Endothelial cell of umbilical vein (primary cell): ENCODE measurements at places on chromosomes 16 and 17.
A peak's percentile ranks its signal among the peaks of the same experiment; 100 is the strongest.

DNA sequence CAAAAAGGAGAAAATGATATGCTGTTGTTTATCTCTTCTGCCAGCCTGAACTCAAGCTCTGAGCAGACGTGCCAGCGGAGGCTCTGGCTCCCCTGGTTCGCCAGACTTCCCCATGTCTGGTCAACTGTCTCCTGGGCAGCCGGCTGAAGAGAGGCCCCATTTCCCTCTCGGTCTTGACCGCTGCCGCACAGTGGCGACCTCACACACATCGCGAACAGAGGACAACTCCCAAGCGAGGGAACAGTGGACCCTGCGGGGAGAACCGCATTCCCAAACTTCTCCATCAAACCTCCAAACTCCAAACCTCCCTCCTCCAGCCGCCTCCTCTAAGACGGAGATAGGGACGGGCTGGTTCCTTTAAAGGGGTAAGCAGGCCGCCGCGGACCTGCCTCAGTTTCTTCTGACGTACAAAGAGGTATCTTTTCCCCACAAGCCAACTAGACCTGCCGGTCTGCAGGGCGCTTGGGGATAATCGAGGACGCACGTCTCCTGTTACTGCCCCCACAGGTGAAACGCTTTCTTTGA, 24.9 kb upstream of the RFFL start:
- H3K27ac ChIP-seq, result peak overlapping the region; percentile 69
- peaks cover 22% of the 10 kb centered on the region for H3K4me1 ChIP-seq
- H3K27me3 ChIP-seq, result no peaks in the 10 kb centered on the region
- DNase-seq, result peak; percentile 72

- no peaks in the 10 kb centered on the region for H3K36me3 ChIP-seq
- peaks cover 3% of the 10 kb centered on the region for H3K27me3 ChIP-seq
- no peak overlapping the region for H3K4me3 ChIP-seq
- no peak for DNase-seq
- H3K27ac ChIP-seq, result no peak overlapping the region
These were observed 47.5 kb upstream of the CCL2 start for GRCh38 chr17:34207572-34207971.

GRCh38 chr17:42657824-42658588, 1.1 kb upstream of the TUBG2 start:
- H3K27me3 ChIP-seq, result no peaks in the 10 kb centered on the region
- H3K4me3 ChIP-seq, result no peak overlapping the region
- no peak for DNase-seq
- no peaks in the 10 kb centered on the region for H3K36me3 ChIP-seq

GRCh38 chr16:88553739-88554138, 16.5 kb upstream of the ZC3H18 start:
- peaks cover 4% of the 10 kb centered on the region for H3K27me3 ChIP-seq
- no peak overlapping the region for H3K27ac ChIP-seq
- no peaks in the 10 kb centered on the region for H3K4me1 ChIP-seq
- DNase-seq, result no peak
- H3K4me3 ChIP-seq, result no peak overlapping the region

DNA sequence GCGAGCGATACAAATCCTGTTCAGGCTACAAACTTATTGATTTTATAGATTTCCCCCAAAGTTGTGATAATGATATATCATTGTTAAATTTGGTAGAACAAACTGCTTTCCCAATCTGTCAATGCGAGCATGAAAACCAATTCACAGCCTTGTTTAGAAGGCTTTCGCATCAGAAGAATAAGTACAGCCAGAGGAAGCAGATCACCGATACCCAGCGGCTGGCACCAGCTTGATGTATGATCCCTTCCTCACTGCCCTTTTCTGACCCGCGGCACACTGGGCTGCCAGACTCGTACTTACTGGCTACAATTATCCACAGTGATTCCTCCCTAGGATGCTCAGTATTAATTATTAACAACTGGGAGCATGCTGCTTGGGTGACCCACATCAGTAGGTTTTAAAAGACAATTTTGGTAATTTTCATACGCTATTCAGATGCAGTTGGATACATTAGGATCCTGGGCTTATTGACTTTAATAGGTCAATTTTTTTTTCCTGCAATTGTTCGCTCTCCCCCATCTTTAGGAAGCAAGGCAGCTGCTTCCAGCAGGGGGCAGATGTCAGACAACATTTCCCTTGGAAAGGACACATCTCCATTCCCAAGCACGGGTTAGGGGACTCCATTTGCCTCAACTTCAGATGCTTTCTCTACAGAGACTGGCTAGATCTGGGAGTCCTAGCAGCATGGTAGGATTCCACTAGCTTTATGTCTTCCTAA, 582.7 kb upstream of the PSMD7 start:
- DNase-seq, result no peak
- H3K4me3 ChIP-seq, result no peak overlapping the region
- H3K4me1 ChIP-seq, result no peaks in the 10 kb centered on the region
- H3K27me3 ChIP-seq, result no peaks in the 10 kb centered on the region

GRCh38 chr17:69864462-69864861, 210.6 kb upstream of the KCNJ16 start:
- H3K36me3 ChIP-seq, result no peaks in the 10 kb centered on the region
- H3K4me3 ChIP-seq, result no peak overlapping the region
- H3K4me1 ChIP-seq, result peaks cover 1% of the 10 kb centered on the region
- DNase-seq, result no peak
- no peak overlapping the region for H3K27ac ChIP-seq
- no peaks in the 10 kb centered on the region for H3K27me3 ChIP-seq

- no peak overlapping the region for H3K4me3 ChIP-seq
- no peak overlapping the region for H3K27ac ChIP-seq
- DNase-seq, result no peak
- H3K4me1 ChIP-seq, result no peaks in the 10 kb centered on the region
- H3K27me3 ChIP-seq, result no peaks in the 10 kb centered on the region
These were observed 804.5 kb upstream of the SOX9 start for GRCh38 chr17:71316176-71316897.

DNA sequence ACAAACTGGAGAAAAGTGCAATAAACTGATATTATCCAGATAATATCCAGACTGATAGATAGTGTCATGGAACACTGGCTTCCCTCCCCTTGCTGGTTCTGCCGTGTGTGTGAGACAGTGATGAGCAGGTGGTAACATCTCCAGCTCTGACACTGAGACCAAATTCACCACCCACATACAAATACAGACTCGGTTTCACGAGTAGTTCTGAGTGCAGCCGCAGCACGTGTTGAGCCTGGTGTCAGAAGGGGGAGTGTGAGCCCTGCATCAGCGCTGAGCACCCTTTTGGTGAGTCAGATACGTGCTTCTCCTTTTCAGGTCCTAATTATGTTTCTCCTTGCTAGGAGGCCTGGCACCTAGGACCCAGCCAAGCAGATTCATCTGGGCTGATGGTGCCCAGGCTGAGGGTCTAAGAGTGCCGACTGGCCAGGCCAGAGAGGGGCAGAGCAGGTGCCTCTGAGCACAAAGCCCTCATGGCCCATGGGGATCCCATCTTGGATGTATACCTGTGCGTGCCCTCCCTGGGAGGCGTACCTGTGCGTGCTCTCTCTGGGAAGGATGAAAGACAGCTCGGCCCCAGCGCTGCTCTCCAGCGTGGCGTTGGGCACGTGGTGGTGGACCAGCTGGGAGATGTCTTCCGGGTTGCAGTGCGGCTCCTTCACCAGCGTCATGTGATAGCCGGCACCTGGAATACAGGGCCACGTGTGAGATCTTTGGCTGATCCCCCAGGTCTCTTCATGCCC, 27.3 kb upstream of the RNPS1 start:
- no peak for DNase-seq
- H3K27ac ChIP-seq, result no peak overlapping the region
- no peak overlapping the region for H3K4me3 ChIP-seq
- H3K27me3 ChIP-seq, result no peaks in the 10 kb centered on the region
- no peaks in the 10 kb centered on the region for H3K36me3 ChIP-seq
- no peaks in the 10 kb centered on the region for H3K4me1 ChIP-seq

GRCh38 chr17:4786516-4786915, 352 bp upstream of the VMO1 start:
- no peak for DNase-seq
- no peak overlapping the region for H3K4me3 ChIP-seq
- H3K4me1 ChIP-seq, result peaks cover 24% of the 10 kb centered on the region
- H3K36me3 ChIP-seq, result no peaks in the 10 kb centered on the region
- no peak overlapping the region for H3K27ac ChIP-seq
- H3K27me3 ChIP-seq, result peaks cover 16% of the 10 kb centered on the region

GRCh38 chr17:59666235-59666634, 41.0 kb downstream of the PTRH2 start:
- H3K36me3 ChIP-seq, result peaks cover 7% of the 10 kb centered on the region
- no peak overlapping the region for H3K27ac ChIP-seq
- no peaks in the 10 kb centered on the region for H3K27me3 ChIP-seq
- no peak overlapping the region for H3K4me3 ChIP-seq
- H3K4me1 ChIP-seq, result peaks cover 49% of the 10 kb centered on the region
- DNase-seq, result no peak

- H3K36me3 ChIP-seq, result no peaks in the 10 kb centered on the region
- H3K4me3 ChIP-seq, result peak overlapping the region; percentile 88
- no peaks in the 10 kb centered on the region for H3K27me3 ChIP-seq
- peak overlapping the region; percentile 80 for H3K27ac ChIP-seq
- peak; percentile 53 for DNase-seq
These were observed 3.8 kb downstream of the HOXB2 start for GRCh38 chr17:48541036-48541576.
